ENCODE measurements at places on chromosomes 6 and 20.

- no peak for DNase-seq
Measured at GRCh38 chr6:141594874-141595273, 537.9 kb upstream of the GJE1 start.

- no peak for DNase-seq
Measured at GRCh38 chr6:90460051-90460450, 126.8 kb downstream of the MAP3K7 start.

DNA sequence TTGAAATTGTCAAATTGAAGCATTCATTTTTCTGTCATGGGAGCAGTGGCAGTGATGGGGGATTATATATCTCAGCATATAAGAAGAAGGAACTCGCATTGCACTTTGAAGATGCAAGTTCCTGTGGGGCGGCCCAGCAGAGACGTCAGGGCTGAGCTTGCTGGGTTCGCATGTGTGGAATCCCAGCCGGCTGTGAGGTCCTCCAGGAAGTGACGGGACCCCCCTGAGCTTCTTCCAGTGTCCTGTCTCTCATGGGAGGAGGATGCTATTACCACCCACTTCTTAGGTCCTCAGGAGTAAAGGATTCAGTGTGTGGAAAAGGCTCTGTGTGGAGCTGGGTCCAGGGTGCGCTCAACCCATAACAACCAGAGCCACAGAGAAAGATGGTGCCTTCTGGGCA, 201.2 kb downstream of the CDH4 start:
- DNase-seq, result no peak

DNA sequence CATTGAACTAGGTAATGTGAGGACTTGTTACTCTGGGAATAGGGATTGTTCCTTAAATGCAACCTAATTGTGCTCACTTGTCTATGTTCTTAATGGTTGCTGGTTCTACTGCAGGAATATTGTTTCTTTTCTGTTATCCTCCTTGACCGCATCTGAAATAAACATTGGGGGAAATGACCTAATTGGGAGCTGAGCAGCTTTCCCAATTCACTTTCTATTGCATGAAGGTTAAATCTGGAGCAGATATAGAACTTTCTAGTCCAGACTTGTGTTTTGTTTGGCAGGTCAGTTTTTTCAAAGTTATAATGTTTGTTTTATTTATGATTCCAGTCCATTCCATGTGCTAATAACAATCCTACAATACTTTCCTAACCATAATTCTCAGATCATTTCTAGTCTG, 981.0 kb upstream of the CITED2 start:
- DNase-seq, result no peak

DNA sequence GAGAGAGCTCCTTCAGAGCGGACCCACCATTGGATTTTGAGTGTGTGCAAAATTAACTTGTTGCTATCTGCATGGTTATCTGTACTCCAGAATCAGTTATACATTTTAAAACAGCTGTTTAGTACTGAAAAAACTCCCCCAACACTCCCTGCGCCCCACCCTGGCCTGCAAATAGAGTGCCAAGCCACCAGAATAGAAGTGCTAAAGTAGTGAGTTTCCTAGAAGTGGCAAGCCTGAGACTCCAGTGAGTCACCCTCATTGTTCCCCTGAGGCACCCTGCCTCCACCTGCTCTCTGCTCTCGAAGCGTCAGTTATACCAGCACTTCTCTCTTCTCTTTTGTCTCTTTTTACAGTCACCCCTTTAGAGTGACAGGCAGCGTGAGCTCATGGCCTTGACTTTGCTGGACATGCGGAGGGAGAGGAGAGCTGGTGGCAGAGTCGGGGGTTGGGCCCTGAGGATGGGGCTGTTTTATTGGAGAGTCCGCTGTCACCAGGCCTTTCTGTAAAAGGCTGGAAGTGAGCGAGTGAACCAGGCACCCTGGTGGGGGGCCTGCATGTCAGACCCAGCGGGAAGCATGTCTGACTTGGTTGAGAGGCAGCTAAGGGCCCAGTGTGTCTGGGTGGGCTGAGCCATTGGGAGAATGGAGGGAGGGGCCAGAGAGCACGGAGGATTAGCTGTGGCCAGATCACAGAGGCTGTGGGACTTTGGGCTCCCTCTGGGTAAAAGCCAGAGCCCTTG, 10.4 kb downstream of the IGF2R start:
- DNase-seq, result no peak
